ENCODE measurements at places on chromosomes 7 and 10. TPM values are rescaled to one million over a fixed set of nuclear protein-coding genes. Genes with fewer than 3 reads are reported as not detected.

Gene TMEM236
- 0.19 TPM for total RNA-seq

Gene LZTS2
- 45.4 TPM for total RNA-seq

Gene TWIST1
- 2.8 TPM for total RNA-seq

Gene FFAR4
- not detected for total RNA-seq

Gene DLG5
- total RNA-seq = 13.0 TPM

Gene TRIM4
- 22.7 TPM for total RNA-seq

Measured in endothelial cell of coronary artery (primary cell).